HCEC 1CT (cell line): ENCODE measurements at places on chromosomes 16 and 17.

GRCh38 chr17:19705771-19706770, 10.3 kb downstream of the SLC47A2 start:
- no peak for DNase-seq

DNA sequence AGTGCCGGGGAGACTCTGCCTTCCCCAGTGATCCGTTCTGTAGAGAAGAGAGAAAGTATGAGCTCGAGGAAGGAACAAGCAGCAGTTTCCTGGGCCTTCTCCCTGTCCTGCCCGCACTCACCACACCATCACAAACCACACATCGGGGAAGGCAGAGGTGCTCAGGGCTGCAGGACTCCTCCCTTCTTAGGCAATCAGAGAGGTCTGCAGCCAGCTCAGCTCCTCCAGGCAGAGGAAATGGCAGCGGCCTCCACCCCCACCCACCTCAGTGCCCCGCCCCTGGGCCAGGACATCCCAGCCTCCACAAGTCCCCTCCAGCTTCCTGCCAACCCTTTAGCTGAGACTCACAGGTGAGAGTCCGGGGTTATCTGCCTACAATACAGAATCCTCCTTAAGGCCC, 2.0 kb downstream of the ZNF319 start:
- no peak for DNase-seq

GRCh38 chr16:48421741-48422140, 36.5 kb upstream of the SIAH1 start:
- DNase-seq, result no peak

DNA sequence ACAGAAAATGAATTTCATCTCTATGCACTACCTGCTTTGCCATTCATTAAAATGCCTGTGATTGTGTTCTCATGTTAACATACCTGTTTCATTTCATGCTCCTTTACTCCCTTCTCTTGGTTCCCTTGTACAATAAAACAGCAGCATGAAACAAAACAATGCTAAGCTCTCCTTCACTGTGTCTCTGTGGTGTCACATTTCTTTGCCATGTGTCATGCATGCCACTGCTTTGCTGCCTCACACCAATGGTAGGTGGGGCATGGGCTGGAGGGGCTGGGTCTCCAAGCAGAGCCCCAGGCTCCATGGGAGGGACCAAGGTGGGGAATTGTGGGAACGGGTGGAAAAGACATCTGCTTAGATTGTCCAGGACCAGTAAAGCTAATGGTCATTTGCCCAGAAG, 83.6 kb downstream of the RGS9 start:
- no peak for DNase-seq

DNA sequence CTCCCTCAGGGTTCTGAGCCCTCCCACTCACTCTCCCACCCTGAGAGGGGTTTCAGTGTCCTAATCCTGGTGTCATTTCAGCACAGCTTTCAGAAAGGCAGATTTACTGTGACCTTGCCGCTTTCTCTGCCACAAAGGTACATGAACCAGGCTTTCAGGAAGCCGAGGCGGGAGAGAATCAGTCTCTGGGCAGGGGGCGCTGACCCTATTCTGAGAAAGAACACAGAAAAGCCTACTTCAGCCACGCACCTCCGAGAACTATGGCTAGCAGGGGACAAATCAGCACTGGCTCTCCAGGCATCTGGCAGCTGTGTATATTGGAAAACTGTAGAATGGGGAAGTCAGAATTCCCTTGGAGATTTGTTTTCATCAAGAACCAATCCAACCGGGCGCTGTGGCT, 57.7 kb upstream of the BCAR1 start:
- no peak for DNase-seq

DNA sequence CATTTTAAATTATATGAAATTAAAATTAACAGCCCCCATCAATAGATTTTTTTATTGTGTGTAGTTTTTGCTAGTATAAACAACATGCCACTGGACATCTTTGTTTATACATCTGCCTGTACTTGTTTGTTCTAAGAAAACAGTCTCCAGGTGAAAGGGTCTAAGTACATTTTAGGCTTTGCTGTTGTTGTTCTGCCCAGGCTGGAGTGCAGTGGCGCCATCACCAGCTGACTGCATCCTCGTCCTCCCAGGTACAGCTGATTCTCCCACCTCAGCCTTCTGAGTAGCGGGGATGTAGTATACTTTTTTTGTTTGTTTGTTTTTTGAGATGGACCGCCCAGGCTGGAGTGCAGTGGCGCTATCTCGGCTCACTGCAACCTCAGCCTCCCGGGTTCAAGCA, 25.5 kb downstream of the C17orf58 start:
- DNase-seq, result no peak

- no peak for DNase-seq
These were observed 561 bp downstream of the CCDC47 start for GRCh38 chr17:63772801-63773271.

DNA sequence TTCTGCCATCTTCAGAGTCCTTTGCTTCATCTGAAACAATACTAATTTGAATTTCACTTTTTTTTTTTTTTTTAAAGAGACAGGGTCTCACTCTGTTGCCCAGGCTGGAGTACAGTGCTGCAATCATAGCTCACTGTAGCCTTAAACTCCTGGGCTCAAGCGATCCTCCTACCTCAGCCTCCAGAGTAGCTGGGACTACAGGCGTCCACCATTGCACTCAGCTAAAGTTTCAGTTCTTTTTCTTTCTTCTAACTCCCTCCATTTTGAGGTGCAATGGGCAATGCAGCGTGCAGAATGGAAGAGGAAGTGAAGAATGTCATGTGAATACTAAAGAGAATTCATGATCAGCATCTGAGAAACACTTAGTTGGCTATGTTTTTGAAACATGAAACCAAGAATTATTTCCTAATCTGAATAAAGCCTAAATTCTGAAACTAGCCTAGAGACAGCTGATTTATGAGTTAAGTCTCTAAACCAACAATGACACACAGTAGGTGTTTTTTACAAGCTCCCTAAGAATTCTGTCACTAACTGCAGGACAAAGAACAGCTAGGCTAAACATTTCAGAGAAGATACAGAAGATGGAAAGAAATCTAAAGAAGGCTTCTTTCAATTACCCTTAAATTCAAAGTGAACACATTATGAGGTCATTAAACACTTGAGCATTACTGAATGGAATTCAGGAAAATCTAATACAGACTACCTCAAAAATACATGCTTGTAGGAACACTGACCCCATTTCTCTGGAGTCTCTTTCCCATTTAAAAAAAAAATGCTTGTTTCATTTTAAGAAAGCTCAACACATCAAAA, 21.0 kb downstream of the SNN start:
- DNase-seq, result peak; percentile 6

- DNase-seq, result no peak
These were observed 46.9 kb upstream of the TAC4 start for GRCh38 chr17:49894761-49895160.

- no peak for DNase-seq
These were observed 2.3 kb upstream of the PAQR4 start for GRCh38 chr16:2966808-2967191.

DNA sequence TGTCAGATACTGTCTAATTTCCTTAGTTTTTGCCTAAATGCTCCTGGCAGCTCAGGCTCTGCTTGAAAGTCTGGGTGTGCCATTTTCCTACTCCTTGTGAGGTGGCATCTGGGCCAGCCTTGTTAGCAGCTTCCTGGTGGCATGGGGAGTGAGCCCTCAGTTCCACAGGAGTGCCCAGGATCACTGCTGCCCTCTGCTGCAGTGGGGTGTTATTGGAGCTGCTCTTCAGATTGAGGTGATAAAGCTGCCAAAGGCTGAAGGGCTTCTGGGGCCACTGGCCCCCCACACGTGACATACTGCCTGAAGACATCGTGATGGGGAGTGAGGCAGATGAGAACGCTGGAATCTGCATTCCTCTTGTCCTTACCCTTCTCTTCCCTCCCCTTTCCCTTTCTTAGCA, 27.4 kb downstream of the CEP95 start:
- DNase-seq, result no peak

GRCh38 chr17:41360296-41360995, 9.2 kb downstream of the KRT33B start:
- DNase-seq, result peak; percentile 50

DNA sequence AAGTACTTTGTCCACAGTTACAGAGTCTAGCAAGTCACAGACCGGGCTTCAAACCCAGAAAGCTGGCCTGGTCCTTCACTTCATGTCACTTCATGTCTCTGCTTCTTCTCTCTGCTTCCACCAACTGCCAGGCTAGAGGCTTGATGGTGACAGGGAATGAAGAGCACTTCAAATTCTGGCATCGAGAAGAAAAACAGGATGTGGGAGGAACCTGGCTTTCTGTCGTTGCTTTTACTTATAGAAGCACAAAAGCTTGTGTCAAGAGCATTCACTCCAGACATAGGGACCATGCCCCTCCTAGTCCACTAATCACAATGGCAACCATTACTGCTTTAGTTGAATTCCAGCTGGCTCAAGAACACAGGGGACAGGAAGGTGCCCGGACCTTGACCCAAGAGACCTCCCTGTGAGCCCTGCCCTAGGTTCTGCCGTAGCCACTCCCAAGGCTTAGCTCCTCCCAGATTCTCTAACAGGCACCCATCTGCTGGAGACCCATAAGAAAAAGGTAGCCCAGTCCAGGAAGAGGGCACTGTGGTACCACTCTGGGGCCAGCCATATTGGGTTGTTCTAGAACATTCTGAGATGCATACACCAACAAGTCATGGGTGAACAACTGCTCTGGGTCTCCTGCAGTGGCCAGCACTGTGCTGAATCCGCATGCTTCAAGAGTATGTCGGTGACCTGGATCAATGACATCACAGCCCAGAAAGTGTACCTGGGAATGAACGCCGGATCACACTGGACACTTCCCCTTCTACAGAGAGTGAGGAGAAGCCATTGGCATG, 181.8 kb downstream of the C16orf95 start:
- DNase-seq, result no peak

DNA sequence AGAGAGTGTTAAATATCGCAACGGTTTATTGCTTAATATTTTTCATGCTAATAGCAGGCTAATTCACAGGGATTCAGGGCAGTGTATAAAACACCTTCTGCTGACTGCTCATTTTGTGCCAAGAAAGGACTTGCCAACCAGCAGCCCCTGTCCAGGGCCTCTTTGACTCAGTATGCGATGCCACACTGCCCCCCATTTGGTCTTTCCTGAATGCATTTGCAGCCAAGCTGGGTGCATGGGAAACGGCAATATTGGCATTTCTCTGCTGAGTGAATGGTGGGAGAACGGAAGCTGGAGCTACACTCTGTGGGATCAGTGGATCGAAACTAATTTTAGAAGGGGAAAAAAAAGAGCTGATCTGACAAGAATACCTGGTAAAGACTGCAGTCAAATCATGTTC, 152.9 kb upstream of the C16orf82 start:
- no peak for DNase-seq

DNA sequence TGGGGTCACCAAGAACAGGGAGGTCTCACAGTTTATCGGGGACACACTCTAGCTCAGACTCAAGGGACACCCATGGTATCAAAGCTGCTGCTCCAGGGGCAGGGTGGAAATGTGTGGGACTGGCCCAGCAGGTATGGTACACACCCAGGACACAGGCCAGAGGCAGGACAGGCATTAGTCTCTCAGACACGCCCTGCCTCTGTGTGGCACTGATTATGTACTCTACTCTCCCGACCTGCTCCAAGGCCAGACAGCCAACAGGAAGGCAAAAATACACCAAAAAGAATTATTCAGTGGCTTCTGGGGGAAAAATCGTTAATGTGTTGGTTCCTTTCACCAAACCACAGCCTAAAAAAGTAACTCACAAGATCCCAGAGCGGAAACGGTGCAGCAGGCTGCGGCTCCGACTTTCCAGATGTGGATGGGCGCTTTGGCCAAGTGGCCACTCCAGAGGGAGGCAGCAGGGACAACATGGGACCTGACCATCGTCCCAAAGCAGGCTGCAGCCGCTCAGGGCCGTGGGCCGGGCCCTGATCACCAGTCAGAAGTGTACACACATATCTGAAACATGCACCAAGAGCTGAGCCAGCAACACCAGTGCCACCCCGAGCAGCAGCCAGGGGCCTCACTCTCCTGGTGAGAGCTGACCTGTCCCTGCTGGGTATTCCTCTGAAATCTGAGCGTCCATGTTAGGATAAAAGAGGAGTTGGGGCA, 1.0 kb upstream of the SIRT7 start:
- no peak for DNase-seq

- peak; percentile 56 for DNase-seq
These were observed 218.7 kb downstream of the NTN1 start for GRCh38 chr17:9239793-9240658.

DNA sequence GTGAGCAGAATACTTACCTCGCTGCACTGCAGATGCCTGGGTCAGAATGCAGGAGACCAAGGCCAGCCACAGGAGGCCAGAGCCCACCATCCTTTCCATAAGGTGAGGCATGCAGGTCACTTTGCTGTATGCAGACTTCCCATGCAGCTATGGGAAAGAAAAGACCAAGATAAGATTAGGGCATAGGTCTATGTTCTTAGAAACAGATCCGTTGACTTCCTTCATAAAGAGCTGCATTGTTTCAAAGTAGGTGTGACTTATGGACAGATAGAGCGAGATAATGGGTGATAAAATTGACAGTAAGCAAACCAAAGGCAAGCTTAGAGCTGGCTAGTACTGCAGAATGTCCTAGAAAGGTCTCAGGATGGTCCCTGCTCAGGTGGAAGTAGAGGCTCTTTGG, 992 bp downstream of the GP2 start:
- no peak for DNase-seq

DNA sequence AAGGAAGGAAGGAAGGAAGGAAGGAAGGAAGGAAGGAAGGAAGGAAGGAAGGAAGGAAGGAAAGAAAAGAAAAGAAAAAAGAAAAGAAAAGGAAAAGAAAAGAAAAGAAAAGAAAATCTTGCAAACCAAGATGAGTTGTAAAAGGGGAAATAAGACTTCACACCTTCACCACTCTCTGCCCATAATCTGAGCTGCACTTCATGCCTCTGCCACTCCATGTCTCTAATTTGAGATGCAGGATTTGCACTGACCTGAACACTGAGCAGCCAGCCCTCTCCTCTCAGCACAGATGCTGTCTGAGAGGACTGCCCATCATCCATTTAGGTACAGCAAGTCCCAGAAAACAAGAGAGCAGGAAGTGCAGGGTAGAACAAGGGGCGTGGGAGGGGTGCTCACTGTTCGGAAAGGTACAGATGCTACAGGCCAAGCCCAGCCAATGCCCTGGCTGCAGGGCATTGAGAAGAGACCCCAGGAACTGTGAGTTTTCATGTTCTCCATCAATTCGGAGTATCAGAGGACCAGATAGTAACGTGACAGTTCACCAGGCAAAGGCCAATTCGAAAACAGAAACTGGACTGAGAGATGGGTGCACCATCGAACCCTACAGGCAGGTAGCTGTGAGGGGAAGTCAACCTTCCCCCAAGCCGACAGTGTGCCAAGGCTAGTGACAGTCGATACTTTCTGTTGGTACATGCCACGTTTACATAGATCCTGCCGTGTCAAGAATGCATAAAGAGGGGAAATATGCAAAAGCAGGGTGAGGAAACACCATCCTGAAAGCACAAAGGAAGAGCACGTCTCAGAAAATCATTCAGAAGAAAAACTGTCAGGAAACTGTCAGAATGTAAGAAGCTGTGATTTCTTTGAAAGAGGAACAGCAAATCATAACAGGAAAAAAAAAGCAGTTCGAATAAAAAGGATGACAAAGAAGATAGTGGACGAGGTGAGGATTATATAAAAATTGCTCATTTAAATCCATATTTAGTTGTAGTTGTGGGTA, 142.0 kb upstream of the RCVRN start:
- DNase-seq, result no peak
